ENCODE measurements at places on chromosomes 4 and X. TPM values are rescaled to one million over a fixed set of nuclear protein-coding genes. Genes with fewer than 3 reads are reported as not detected.

Gene FREM3
- not detected for total RNA-seq

Gene SPANXC
- total RNA-seq, result not detected

Gene IQCM
- total RNA-seq, result not detected

Gene SH2D1A
- 64.4 TPM for total RNA-seq

Gene ARMCX1
- total RNA-seq, result 0.12 TPM

Gene MAGEE2
- not detected for total RNA-seq

Gene CLIC2
- total RNA-seq, result 0.79 TPM

Gene NUDT6
- 11.8 TPM for total RNA-seq
